Stimulated activated CD8-positive, alpha-beta memory T cell treated with anti-CD3 and anti-CD28 coated beads, Interleukin-2, amount 100 ng/mL, for 1 hour (primary cell): ENCODE measurements at places on chromosomes 1 and 21.

GRCh38 chr21:32653326-32653901 lies 41.2 kb upstream of the CFAP298 start:
- no peak for DNase-seq

DNA sequence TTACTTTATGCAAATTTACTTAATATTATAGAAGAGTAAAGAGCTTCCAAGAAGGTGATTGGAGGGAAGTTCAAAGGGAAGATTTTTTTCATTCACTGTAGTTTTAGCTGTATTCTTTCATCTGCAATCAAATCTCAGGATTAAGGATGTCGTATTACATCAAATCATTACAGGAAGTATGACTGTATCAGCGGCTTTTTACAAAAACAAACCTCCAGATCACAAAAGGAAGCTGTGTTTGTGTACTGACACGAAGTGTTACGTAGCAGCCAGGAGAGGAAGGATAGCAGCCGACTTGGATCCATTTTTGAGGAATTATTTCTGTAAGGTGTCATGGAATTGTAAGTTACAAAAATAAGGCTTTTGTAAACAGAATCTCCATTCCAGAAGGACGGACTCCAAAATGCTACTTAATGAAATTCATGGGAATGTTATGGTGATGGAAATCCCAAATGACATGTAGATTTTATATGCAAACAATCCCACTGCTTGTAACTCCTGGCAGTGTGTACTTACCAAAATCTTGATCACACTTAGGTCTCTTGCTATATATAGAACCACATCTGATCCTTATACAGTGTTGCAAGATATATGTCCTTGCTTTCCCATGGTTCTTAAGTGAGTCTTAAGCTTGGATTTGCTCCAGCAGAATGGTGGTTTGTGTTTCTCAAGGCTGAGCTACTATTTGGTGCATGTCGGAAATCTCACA lies 49.8 kb downstream of the KCNJ15 start:
- no peak for DNase-seq

- DNase-seq = no peak
Measured at GRCh38 chr1:56780826-56781225, 38.4 kb downstream of the FYB2 start.

- no peak for DNase-seq
Measured at GRCh38 chr1:159911326-159912070, 11.5 kb upstream of the CFAP45 start.

- DNase-seq = no peak
Measured at GRCh38 chr1:17184161-17184665, 20.7 kb upstream of the PADI1 start.

DNA sequence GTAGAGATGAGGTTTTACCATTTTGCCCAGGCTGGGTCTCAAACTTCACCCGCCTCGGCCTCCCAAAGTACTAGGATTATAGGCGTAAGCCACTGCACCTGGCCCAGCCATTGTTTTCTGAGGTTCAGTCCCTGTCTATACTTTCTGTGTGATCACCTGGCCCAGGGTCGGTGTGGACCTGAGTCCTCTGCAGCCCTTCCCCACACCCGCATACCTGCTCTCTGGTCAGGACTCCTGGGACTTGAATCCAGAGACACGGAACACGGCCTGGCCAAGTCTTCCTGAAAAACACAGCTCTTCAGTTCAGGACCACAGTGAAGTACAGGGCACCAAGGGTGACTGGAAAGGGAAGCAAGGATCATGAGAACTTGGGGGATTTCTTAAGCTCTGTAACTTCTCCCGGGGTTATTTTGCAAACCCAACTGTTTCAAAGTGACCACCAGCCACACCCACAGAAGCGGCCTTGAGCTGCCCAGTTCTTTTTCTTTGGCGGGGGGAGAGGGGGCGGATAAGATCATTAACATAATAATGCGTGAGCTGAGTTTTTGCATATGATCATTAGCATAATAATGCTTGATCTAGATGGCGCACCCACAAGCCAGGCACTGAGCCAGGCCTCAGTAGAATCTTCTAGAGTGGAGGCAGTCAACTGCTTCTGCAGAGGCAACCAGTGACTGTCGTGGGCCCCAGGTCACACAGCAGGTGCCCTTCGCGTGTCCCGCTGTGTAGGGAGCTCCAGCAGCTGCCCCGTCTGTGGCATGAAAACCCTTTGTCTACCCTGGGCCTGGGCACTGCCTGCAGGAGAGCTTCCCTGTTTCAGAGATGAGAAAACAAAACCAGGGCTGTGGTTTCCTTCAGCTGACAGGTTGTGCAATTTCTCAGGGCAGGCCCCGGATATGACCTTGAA lies 1.7 kb upstream of the NADK start:
- peak; percentile 36 for DNase-seq

DNA sequence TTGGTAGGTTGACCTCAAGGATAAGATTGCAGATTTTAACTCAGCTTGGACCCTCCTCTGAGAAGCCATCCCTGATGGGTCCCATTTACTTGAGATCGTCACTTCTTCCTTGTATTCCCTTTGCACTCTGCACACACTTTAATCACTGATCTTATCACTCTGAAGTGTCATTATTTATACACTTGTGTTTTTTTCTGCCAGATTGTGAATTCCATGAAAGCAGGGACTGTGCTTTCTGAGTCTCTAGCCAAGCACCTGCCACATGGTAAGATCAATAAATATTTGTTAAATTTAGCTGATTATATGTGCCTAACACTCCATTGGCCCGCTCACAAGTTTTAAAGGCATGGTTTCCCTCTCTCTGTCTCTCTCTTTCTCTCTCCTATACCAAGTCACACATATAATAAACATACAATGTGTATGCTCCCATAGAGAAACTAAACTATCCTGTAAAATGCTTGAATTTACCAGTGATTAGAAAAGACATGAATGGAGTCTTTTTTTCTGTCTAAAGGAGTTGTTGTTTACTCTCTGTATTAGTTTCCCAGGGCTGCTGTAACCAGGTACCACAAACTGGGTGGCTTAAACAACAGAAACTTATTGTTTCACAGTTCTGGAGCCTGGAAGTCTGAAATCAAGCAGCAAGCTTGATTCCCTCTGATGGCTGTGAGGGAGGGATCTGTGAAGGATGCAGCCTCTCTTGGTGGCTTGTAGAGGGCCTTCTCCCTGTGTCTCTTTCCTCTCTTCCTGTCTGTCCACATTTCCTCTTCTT lies 105.2 kb upstream of the GADD45A start:
- no peak for DNase-seq

GRCh38 chr1:223299553-223299952 lies 64.4 kb downstream of the SUSD4 start:
- DNase-seq = no peak

- no peak for DNase-seq
Measured at GRCh38 chr1:234862944-234863515, 253.1 kb upstream of the IRF2BP2 start.

GRCh38 chr1:35683012-35683411 lies 35.7 kb downstream of the C1orf216 start:
- DNase-seq = no peak

DNA sequence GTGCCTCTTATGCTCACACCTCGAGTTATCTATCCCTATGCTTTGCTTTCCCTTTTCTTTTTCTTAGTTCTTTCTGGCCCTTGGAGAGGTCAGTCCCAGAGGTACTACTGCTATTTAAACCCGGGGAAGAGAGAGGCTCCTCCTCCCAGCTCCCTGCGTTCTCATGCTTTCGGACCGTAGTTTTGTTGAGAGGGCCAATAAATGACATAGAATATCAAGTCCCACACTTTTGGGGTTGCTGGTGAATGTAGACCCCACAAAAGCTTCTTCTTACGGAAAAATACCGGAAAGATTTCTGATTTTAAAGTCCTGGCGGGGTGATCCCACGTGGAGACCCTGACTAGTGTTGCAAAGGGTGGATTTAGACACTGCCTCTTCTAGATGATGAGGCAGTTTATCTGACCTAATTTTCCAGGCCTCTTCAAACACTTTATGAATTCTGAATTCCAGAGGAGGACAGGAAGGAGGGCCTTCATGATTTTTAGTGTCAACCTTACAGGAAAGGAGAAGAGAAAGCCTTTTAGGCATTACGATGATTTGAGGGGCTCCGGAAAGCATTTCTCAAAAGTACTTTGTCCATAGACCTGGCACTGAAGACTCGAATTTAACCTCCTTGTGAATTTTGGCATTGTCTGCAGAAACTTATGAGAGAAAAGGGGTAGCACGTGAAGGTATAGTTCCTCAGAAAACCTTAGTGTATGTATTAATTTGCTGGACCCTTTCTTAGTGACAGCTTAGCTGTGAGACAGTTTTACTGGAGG lies 694 bp downstream of the TMEM167B start:
- no peak for DNase-seq

- DNase-seq = no peak
Measured at GRCh38 chr1:74767490-74767889, 34.5 kb downstream of the TYW3 start.

DNA sequence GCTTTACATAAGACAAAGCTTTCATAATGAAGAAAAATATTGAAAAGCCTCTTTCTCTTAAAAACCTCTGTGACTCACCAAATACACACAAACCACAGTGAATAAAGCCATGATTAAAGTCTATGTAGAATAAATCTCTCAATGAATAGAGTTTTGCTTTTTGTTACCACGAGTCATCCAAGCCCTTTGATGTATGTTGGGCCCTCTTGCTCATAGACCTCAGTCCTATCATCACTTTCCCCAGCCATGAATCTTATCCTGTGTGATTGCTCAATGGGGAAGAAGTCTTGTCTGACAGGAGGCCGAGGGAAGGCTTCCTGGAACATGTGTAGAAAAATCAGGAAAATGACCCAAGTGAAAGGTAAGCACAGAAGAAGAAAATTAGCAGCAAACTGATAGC lies 60.8 kb downstream of the NGF start:
- DNase-seq = no peak

- no peak for DNase-seq
Measured at GRCh38 chr1:39268112-39268581, 63.7 kb downstream of the MACF1 start.

DNA sequence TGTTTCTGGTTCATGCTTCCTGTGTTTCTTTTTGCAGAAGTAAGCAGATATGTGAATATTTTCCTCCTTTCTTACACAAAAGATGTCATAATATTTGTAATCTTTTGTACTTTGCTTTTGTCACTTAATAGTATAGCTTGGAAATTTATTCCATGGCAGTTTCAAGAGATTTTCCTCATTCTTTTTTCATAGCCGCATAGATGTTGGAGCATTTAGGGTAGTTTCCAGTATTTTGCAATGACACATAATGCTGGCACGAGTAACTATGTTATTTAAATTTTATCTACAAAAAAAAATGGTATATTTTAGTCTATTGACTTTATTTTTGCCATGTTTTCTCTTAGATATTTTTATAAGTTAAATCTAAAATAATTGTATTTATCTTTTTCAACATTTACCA lies 40.7 kb downstream of the AGO3 start:
- no peak for DNase-seq

DNA sequence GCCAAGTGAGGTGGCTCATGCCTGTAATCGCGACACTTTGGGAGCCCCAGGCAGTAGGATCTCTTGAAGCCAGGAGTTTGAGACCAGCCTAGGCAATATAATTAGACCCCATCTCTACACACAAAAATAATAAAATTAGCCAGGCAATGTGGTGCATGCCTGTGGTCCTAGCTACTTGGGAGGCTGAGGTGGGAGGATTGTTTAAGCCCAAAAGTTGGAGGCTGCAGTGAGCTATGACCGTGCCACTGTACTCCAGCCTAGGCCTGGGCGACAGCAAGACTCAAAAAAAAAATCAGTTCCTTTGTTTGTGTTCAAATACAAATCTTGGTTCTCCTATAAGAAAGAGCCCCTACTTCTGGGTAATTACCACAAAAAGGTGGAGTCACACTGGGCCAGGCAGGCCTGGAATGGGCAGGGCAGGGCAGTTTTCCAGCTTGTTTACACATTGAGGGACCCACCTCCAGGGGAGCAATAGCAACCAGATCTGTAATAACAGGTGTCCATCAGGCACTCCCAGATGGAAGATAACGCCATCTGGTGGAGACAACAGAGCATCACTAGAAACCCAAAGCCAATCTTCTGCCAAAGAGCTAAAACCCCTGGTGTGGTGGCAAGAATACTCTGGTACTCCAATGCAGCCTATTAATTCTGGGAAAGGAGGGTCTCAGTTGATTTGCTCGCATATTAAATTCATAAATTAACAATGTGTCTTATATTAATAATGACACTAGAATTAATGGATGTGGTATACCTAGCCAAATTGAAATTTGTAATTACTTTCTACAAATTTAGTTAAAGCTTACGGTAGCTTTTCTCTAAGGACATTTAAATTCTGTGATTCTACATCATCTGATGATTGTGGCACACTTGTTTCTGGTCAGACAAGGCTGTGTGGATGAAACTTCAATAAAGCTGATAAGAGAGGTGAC lies 13.2 kb downstream of the PPP1R15B start:
- no peak for DNase-seq

DNA sequence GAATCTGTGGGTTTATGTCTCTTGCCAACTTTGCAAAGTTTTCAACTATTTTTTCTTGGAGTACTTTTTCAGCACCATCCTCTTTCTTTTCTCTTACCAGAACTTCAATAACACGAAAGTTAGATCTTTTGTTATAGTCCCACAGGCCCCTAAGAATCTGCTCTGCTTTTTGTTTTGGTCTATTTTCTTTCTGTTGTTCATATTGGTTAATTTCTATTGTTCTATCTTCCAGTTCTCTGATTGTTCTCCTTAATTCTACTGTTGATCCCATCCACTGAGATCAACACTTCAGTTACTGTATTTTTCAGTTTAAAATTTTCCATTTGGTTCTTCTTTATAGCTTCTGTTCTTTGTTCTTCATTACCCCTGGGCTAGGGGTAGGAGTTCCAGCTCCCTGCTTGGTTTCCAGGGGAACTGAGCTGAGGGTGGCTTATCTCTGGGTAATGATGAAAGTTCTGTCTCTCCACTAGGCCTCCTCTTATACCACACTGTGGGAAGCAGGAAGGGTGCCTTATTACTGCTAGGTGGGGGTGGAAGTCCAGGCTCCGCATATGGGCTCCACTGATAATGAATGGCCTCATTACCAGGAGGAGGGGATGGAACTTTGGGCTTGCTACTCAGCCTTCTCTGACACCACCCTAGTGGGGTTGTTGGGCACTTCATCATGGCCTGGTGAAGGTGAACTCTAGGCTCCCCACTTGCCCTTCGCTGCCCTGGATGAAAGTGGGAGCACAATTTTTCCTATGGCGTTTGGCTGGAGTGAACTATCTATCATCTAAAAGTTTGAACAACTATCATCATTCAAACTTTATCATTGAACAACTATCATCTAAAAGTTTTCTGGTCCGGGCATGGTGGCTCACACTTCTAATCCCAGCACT lies 39.3 kb downstream of the NAV1 start:
- no peak for DNase-seq

- DNase-seq = no peak
Measured at GRCh38 chr1:167301355-167301754, 80.7 kb downstream of the POU2F1 start.

DNA sequence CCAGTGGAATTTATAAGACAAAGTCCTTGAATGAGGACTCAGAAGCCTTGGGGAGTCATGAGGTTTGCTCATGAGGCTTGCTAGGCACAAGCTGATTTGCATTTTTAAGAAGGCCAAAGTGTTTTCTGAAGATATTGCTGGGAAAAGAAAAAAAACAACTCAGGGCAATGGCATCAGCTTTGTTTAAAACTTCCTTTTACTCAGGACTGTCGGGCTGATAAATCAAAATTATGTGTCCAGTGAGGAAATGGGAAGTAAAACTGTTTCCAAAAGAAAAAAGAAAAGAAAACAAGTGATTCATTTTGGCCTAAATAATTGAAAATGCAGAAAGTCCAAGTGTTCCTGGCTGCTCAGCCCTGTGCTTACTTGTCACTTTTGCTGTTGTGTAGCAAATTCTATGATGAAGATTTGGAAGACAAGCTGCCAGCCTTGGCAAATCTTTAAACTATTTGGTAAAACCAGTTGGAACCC lies 282.4 kb downstream of the HLX start:
- DNase-seq = no peak

- no peak for DNase-seq
Measured at GRCh38 chr1:50214717-50215116, 106.0 kb downstream of the ELAVL4 start.
